ENCODE measurements at places on chromosomes 5 and 9.

- DNase-seq, result no peak
These were observed 89.5 kb upstream of the PUM3 start for GRCh38 chr9:2933165-2934095.

- DNase-seq, result no peak
These were observed 574.2 kb downstream of the RAB3C start for GRCh38 chr5:59157068-59157467.

DNA sequence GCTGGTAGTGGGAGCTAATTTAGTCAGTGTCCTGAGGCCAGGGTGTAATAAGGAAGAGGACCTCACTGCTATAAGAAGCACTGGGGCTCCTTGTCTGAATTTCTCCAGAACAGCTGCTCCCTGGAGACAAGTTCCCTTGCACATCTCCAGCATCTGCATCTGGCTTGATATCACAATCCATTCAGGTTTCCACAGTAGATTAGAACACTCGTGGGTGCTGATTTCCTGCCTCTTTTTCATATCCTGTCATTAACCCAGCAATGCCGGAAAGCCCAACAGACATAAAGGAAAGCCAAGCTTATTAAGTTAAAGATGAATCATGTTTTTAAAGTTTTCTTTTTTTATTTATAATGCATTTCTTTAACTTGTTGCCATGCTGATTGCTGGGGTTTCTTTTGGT, 232.3 kb upstream of the WWC1 start:
- DNase-seq, result no peak

DNA sequence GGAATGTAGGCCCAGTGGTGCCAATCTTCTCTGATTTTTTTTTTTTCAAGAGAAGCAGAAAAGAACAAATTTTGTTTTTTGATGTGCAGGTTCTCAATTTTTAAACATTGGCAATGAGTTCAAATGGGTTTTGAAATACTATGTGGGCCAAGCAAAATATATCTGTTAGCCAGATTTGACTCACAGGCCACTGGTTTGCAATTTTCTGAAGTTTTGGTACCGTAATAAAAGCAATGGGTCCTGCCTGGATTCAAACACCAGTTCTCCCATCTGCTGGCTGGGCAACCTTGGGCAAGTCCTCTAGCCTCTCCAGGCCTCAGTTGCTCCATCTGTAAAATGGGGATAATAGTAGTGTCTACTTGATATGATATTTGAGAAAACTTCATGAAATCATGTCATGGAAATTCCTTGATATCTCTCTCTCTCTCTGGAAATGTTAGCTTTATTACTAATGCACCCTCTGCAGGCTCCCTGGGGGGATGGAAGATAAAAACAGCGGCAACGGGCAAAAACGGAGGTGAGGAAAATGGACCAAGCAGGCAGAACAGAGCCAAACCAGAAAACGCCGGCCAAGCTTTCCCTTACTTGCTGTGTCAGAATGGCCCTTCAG, 63.4 kb downstream of the SMIM23 start:
- no peak for DNase-seq

DNA sequence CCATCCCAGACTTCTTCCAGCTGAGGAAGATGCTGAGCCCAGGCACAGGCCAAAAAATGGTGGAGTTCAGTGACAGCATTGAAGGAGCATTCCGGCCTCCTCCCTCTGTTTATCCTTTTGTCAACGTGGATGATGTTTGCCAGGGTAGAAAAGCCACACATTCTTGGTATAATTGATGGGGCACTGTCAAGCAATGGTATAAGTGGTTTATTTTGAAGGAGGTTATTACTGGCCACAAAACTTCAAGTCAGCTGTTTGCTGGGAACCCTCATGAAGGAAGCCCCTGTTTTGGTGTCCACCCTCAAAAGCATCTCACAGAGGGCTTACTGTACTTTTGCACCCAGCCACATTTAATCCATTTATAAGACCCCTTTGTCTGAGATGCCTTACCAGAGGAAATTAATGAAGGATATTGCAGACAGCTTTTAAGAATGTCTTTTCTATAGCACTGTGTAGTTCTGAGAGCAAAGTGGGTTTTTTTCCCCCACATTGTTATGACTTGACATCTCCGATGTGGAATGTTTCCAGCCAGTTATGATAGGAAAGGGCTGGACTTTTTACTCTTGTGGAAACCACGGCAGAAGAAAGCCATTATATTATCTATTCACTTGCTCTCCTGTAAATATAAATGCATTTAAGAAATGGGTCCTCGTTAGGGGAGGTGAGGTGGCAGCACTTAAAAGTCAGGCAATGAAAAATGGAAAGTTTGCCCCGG, 95.5 kb upstream of the SPATA31D4 start:
- no peak for DNase-seq

- DNase-seq, result no peak
These were observed 107.8 kb downstream of the THBS4 start for GRCh38 chr5:80142996-80143395.

GRCh38 chr5:180156141-180156540, 52.9 kb downstream of the RASGEF1C start:
- DNase-seq, result no peak
